ENCODE measurements at places on chromosomes 6 and 20.

GRCh38 chr6:62150048-62150663 is 135.9 kb downstream of the KHDRBS2 start:
- DNase-seq, result peak; percentile 43

DNA sequence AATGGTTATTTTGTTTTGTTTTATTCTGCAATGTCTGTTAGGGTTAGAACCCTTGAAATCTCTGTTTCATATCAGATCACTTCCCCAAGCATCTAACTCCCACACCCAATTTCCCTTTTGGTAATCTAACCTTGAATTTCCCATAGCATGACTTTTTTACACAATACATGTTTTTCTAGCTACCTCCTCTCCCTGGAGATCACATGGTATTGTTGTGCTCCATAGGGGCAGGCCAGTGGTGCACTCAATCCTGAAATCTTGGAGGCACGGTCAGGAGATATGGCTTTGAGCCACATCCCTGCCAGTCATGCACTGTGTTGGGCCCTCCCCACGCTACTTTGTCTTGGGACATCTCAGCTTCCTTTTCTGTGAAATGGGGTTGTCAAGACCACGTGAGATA is 36.7 kb upstream of the NNAT start:
- no peak for DNase-seq

DNA sequence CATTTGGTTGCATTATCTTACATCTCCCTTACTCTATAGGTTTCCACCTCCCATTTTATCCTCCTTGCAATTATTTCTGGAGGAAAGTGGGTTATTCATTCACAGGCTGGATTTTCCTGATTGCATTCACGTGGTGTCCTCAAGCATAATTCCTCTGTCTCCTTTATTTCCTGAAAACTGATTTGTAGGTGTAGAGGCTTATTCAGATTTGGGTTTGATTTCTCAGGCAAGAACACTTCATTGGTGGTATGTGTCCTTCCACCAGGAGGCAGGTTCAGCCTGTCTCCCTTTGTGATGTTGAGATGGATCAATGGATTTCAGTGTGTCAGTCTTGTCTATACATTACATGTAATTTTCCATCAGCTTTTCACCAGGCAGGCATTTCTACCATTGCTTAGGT is 17.3 kb downstream of the DNPH1 start:
- DNase-seq, result no peak

- DNase-seq, result no peak
These were observed 164.4 kb upstream of the TAB2 start for GRCh38 chr6:149153100-149153499.

DNA sequence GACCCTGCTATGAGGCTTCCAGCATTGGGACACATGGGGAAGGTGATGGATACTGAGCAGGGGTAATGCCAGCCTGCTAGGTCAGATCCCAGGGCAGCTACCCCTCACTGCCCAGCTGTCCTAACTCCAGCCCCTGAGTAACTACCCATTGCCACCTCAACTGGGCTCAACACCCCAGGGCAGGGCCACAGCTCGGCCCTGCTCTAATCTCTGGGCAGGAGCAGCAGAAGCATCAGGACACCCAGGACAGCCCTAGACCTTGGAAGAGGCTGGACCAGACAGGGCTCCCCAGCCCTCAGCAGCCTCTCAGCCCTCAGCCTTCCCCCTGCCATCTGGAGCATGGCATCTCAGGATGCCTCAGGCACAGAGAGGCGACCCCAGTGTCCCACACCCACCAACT is 67.4 kb upstream of the TOP1 start:
- DNase-seq, result no peak

DNA sequence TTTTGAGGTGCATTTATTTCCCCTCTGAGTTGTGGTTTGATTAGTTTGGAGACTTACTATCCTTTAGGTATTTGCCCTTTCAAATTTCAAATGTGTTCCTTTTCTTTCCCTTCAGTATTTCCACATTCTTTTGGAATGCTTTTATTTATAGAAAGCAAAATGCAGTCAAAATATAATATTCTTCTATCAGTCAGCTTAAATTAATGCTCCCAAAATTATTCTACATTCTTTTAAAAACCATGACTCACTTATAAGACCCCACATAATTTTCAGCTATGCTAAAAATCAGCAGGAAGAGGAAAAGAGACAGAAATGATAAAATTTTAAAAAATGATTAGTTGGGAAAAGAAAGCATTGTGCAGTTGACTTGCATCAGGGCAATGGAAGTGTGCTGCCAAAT is 180.0 kb upstream of the SMLR1 start:
- no peak for DNase-seq

DNA sequence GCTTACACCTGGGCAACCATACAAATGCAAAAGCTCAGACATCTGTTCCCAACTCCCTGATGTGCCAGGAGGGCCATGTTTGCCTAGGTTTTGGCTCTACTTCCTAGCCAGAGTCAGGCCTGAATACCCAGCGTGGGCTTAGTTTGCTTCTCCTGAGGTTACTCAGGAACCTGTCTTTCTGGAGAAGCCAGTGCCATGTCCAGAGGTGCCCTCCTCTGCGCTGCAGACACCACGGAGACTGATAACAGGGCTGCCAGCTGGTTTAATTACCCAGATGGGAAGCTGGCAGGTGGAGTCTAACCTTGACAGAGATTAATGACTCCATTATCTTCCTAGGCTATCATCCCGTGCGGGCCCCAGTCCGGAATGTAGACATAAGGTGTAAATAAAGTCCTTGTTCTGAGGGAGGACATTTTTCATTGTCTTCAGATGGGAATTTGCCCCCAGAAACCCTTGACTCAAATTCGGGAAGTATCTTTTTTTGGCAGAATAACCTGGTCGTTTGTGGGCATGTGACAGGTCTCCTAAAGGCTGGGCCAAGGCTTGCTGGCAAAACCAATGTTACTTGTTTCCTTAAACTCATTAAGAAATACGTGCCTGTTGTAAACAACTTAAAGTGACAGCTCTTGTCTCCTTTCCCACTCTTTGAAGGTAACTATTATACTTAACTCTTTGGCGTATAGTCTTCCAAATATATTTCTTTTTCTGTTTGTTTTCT is 29.2 kb upstream of the ZNFX1 start:
- no peak for DNase-seq

- no peak for DNase-seq
These were observed 10.5 kb downstream of the DNAH8 start for GRCh38 chr6:38725414-38726183.

GRCh38 chr6:36217188-36217587 is 20.6 kb downstream of the BRPF3 start:
- DNase-seq, result no peak

DNA sequence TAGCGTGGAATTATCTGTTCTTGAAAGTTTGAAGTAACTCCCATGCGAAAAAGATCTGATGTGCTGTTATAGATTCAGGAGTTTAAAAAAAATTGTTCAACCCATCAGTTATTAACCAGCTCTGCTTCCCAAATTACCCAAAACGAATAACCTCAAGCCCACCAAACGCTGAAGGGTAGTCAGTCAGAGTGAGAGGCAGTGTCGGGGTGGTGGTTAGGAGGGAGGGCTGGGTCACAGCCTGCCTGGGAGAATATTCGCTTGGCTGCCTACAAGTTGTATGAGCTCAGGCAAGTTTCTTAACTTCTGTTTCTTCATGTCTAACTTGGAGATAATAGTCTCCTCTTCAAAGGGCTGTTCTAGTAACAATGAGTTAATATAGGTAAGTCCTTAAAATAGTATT is 114.6 kb downstream of the JPH2 start:
- DNase-seq, result no peak
